Keratinocyte (primary cell): ENCODE measurements at places on chromosomes 5 and 9.

DNA sequence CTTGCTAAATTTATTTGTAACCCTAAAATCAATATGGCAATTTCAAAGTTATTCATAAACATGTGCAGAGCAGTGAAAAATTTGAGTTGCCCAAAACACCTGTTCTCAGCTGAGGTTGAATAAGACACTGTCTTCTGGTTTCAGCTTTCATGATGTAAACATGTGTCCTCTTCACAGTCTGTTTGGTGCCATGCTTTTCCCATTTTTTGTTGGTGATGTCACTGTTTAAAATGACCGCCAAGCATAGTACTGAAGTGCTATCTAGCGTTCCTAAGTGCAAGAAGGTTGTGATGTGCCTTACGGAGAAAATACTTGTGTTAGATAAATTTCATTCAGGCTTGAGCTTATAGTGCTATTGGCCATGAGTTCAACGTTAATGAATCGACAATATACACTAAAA, 580.8 kb downstream of the ACTL7B start:
- no peak for DNase-seq

DNA sequence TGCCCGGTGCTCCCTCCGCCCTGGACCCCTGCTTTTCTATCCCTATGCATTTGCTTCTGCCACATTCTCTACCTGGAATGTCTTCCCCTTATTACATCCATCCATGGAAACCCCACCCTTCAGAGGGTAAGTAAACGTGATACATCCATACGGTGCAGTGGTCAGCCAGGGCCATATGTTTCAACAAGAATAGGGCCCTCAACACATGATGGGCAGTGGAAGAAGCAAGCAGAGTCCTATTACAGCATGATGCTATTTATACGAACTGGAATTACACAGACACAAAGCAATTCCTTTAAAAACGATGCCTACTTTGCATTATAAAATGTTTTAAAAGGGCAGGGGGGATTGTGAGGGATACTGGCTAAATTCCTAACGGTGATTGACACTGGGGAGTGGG, 38.2 kb upstream of the PTGS1 start:
- DNase-seq, result no peak

DNA sequence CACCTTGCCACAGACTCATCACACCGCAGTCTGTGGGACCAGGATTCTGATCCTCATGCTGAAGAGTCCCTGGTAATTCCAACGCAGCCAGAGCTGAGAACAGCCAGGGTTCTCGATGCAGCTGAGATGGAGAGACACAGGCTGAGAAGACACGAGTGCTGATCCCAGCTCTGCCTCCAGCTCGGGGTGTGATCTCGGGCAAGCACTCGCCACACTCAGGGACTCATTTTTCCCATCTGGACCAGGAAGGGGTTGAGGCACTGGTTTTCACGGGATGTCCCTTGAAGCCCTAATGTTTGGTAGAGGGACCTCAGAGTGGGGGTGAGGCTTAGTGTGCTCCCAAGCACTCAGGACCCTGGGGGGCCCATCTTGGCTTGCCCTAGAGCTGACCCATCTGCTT, 200.4 kb downstream of the CDK5RAP2 start:
- no peak for DNase-seq

DNA sequence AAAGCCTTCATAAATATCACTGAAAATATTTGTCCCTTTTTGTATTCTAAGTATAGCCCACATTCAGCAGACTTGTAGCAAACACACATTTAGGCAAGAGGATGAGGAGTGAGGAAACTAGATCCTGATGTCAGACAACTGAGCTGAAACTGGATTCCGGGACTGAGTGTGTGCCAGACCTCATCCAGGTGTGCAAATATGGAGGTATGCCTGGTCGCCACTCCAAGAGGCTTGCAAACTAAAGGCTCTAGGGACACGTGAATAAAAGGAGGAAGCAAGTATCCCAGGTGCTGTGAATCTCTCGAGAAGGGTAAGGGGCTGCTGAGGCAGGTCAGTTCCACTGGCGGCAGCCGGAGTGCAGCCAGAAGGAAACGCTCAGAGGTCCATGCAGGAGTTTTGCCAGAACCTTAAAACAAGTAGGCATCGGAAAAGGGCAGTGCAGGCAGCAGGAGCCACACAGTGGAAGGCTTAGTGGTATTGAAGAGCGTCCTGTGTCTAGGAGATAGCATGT, 77.4 kb upstream of the ALDH1B1 start:
- no peak for DNase-seq

DNA sequence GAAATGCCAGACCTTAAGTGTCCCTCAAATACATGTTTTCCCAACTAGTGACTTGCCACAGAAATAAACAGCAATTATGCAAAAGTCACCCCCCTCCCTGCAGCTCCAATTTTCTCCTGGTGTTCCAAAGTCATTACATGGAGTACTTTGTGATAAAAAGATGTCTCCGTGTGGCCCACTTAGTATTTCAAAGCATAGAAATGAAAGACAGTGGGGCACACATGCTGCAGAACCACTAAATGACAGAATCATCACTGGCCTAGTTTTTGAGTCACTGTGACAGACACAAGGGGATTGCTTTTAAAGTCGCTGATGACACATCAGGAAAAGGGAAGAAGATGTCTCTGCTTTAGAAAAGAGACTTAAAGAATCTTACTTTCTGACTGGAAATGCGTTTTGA, 323.4 kb downstream of the PSAT1 start:
- no peak for DNase-seq

- no peak for DNase-seq
These were observed 5.8 kb downstream of the TRAF1 start for GRCh38 chr9:120920806-120921178.

DNA sequence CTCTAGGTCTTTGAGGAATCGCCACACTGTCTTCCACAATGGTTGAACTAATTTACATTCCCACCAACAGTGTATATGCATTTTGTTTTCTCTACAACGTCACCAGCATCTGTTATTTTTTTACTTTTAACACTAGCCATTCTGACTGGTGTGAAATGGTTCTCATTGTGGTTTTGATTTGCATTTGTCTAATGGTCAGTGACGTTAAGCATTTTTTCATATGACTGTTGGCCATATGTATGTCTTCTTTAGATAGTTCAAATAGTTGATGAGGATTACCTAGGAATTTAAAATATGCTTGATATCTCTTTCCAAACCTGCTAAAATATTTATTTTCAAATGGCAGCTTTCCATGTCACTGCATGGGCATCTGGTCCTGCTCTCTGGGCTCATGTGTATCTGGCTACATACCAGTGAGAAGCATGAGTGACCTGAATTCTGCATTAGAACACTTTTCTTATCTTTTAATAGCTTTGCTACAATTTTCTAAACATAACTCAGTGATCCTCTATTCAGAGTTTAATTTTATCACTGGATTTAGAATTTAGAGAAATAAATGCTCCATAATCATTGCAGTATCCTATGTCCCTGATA, 95.8 kb upstream of the ADAMTS16 start:
- DNase-seq, result no peak

DNA sequence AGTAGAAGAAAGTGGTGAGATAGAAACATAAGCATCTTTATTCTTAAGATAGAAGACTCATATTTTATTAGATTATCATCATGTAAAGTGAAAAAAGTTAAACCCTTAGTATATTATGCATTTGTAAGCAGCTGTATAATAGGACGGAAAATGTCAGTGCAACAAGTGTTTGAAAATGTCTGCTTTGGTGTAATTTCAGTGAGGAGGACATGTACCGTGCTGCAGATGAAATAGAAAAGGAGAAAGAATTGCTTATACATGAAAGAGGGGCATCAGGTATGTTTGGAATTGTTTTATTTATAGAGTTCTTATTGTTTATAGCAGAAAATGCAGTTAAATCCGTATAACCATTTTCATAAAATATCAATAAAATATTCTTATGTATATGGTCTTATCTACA, 8.9 kb downstream of the OTULIN start:
- no peak for DNase-seq

DNA sequence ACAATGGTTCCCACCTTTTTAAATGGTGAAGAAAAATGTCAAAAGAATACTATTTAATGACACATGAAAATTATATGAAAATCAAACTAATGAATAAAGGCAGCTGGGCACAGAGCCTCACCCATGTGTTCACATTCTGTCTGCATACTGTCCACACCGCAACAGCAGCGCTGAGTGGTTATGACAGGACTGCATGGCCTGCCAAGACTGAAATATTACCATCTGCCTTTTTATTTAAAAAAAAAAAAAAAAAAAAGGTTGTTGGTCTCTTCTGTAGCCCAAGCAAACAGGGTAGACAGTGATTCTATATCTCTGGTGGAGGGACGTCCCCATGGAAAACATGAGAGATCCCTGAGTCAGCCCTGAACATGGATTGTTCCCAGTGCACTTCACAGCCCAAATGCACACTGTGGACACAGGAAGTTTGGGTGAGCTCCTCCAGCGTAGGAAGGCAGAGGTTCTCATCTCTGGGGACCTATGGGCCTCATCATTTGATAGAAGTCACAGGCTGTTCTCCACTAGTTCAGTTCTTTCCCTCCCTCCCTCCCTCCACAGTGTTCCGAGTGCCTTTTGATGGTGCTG, 44.9 kb upstream of the SHC3 start:
- DNase-seq, result no peak

DNA sequence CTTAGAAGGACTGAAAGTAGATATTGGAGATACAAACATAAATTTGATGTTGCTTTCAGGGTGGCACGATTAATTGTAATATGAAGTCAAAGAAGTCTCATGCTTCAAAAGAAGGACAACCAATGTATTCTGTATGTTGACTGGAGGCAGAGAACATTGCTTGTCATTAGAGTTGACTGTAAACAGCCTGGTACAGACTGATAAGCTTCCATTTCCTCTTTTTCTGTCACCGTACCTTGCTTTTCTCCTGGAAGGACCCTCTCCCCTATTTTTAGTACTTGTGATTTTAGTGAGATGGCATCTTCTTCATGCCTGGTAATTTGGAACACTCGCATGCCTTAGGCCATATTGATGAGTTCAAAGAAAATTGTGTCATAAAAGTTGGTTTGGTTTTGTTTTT, 809.4 kb downstream of the PRELID2 start:
- DNase-seq, result no peak

GRCh38 chr5:38607396-38607795, 51.0 kb upstream of the LIFR start:
- DNase-seq, result no peak

DNA sequence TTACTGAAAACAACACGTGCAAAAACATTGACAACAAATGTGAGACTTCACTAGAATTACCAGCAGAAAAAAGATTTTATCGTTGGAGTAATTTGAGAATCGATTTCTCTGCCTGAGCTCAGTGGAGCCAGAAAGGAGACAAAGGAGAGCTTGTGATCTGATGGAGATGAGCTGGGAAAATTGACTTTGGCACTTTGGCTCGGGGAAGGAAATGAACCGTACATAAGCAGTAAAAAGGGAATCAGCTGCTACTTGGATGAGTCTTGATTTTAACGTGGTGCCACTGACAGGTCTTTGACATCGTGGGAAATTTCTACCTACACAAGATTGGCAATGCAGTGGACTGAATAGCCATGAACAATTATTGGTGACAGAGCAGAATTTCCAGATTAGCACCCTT, 244.7 kb upstream of the RPS23 start:
- DNase-seq, result no peak

- no peak for DNase-seq
These were observed 98.0 kb downstream of the SLC25A46 start for GRCh38 chr5:110836851-110837250.

- DNase-seq, result no peak
These were observed 103.5 kb upstream of the DPYSL3 start for GRCh38 chr5:147613359-147613758.

DNA sequence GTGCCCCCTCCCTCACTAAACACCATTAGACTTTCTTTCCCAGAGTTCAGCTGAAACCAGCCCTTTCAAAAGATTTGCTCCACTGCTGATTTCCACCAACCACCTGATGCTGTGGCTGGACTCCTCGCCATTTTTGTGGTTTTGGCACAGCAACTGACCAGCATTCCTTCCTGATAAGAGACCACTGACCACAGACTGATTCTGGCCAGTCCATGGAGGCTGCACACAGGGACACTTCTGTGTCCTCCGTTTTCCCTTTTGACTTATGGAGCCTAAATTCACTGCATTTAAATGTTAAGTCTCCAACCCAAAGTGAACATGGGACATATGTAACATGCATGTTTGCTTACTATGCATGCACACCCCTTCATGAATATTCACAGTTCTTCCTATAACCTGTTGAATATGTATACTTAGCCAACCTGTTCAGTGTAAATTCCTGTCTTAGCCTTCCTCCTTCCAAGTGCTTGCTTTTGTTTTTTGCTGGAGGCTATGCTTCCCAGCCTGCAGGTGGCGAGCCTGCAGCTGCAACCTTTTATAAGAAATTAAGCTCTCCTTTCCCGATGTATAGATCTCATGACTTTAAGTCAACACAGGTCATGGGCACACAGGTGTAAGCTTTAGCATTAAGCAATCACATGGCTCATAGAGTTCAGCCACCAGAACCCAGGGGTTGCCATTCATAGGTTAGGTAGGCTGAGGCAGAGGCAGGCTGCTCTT, 78.7 kb downstream of the ACTL7B start:
- DNase-seq, result no peak

DNA sequence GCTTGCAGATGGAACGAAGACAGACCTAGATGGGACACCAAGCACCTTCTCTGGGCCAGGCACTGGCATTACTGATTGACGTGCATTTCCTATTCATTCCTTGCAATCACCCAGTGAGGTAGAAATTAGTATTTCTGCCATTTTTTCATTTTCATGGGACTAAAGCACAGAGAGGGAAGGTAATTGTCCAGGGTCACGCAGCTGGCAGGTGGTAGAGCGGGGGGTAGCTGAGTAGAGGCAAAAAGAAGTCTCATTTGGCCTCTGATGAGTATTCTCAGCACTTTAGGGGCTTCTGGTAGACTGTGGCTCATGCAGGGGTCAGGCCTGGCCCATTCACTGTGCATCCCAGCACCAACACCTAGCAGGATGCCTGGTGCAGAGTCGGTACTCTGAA, 19.5 kb upstream of the DUSP1 start:
- DNase-seq, result no peak

- no peak for DNase-seq
These were observed 177.6 kb upstream of the SMARCA2 start for GRCh38 chr9:1837453-1838084.

- DNase-seq, result no peak
These were observed 50.8 kb downstream of the NDFIP1 start for GRCh38 chr5:142159354-142159753.
